Activated T-cell treated with anti-CD3 and anti-CD28 coated beads for 1 hour (primary cell): ENCODE measurements at places on chromosomes 2 and 18.

DNA sequence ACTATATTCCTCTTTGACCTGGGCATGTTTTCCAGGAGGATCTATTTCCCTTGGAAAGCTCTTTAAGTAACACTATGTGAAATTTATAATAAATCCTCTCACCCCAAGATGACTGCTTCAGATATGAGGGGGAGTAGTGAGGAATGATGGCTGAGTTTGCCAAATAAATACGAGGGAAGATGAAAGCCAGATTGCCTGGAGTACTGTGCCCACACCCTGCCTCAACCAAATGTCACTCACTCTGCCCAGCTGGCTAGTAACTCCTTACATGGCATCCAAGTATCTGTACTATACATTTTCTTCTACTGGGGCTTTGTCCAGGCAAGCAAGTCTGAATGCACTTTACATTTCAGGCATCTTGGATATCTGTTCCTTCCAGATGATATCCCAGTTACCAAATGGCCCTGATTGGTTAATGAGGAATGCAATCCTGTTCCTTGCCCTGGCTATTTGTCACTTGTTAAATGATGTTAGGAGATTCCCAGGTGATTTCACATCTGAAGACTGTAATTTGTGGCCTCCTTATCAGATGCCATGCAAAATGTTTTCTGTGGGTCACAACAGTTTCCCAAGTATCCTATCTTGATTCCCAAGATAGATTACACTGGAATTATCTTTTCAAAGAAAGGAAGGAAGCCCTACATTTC lies 191.8 kb downstream of the IKZF2 start:
- no peak for DNase-seq

DNA sequence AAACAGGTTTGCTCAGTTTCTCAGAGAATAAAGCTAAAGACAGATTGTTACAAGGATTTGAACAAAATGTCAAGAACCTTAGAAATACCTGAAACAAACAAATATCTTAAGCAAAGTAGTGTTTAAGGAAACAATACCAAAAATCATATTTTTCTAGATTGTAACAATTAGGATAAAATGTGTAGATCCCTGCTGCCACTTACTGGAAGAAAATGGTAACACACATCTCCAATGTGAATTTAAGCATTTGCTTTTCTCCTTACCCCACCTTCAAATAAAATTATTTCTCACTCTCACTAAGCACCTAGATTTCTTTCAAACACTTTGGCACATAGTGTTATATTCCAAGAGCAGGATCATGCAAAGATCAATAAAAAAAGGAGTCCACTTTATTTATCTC lies 34.9 kb downstream of the SUCLG1 start:
- no peak for DNase-seq

DNA sequence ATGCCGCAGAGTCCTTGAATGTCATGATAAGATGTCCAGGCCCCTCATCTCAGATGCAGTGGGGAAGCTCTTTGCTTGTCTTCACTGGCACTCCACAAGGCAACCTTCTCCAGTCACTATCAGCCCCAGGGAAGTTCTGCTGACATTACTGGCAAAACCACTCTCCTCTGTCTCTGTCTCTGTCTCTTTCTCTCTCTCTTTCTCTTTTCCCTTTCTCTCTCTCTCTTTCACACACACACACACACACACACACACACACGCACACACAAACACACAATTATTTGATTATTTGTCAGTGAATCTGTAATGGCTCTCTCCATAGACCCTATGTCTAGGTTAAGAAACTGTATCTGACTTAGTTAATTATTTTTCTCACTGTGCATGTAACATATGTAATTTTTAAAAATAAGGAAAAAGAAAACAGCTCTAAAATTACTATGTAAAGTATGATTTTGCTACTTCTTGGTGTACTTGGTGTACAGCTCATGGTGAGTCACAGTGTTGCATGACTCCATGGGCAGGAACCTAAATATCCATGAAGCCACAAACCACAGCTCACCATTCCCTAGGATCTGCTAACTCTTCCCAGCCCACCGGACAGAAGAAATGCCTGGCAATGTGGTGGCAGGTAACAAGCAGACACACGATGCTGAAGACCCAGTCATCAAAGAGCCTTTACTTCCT lies 594.9 kb upstream of the ID2 start:
- DNase-seq = no peak

GRCh38 chr2:63851691-63852311 lies 10.1 kb downstream of the UGP2 start:
- no peak for DNase-seq

- no peak for DNase-seq
Measured at GRCh38 chr2:176466918-176467452, 197.7 kb downstream of the MTX2 start.

GRCh38 chr2:30912056-30912455 lies 104.8 kb upstream of the CAPN13 start:
- DNase-seq = no peak

- no peak for DNase-seq
Measured at GRCh38 chr18:830315-830901, 18.4 kb upstream of the YES1 start.

GRCh38 chr2:199956062-199956380 lies 639 bp downstream of the MAIP1 start:
- DNase-seq = no peak

DNA sequence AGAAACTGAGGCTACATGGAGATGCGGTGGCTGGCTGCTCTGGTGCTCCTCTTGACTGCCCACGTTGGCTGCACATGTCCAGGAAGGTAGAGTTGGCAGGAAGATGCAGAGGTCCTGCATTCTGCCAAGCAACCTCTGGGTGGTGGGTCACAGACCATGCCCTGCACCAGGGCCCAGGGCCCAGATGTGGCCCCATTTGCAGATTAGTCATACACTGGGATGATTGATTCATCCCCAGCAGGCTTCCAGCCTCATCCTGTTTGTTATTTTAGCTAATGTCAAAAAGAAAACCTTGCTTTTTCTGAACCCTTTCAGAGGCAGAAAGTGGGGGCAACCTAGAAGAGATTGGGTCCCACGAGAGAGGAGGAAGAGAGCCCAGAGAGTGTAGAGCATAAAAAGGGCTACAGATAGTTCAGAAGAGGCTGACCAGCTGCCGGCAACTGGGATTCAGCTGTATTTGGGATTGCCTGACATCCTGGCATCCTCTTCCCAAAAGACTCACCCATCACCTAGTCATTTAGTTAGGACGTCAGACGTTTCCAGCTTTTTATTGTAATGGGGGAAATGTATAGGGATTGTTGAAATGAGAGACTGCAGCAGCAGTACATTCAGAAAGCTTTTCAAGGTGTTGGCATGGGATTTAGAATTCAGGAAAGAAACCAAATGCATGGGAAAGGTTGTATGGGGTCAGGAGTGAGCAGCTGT lies 101.9 kb downstream of the CTIF start:
- DNase-seq = no peak

- DNase-seq = no peak
Measured at GRCh38 chr2:207409517-207409916, 120.2 kb upstream of the CREB1 start.

DNA sequence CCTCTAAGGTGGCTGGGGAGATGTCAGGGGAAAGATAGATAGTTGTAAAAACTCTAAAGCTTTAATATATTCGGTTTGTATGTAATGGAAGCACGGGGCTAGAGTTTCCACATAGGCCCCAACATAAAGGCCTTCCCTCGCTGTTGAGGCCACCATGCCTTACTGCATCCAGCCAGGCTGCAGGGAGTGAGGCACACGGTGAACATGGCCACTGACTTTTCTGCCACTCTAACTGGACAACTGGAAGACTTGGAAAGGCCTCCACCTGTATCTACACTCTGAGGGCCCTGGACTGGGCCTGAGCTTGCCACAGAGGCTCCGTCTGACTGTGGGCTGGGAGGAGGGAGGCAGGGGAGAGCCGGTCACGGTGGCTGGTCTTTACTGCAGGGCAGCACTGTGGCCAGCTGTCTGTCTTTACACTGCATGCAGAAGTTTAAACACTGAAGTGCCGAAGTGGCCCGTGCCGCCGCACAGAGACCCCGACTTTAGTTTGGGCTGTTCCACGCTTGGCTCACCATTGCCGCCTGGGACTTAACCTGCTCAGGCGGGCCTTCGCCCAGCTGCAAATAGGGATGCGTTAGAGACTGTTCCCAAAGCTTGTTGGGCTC lies 66.7 kb downstream of the EMILIN2 start:
- no peak for DNase-seq
